Activated CD4-positive, CD25-positive, alpha-beta regulatory T cell treated with anti-CD3 and anti-CD28 coated beads, Interleukin-2, amount 50 U/mL, for 24 hours (primary cell): ENCODE measurements at places on chromosomes 1 and 21.
A peak's percentile ranks its signal among the peaks of the same experiment; 100 is the strongest.

DNA sequence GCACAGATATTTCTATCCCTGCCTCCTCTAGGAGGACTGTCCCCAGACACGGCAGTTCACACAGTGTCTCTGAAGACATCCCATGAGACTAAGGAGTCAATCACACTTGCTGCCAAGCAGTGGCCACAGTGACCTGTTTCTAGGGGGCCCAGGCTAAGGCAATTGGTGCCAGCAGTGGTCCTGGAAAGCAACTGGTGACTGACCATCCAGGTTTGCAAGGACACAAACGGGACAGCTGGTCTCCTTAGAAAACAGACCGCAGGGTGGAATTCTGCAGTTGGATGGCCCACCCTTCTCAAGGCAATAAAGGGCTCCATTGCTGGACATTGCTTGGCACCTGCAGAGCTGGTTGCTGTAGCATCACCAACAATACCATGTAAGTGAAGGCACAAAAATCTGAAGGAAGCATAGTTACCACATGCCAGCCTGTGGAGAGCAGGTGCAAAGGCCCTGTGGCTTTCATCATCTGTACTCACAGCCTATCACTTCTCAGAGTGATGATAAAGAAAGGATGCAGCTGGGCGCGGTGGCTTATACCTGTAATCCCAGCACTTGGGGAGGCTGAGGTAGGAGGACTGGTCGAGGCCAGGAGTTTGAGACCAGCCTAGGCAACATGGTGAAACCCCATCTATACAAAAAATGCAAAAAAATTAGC, 81.5 kb downstream of the STUM start:
- no peak for ATAC-seq

DNA sequence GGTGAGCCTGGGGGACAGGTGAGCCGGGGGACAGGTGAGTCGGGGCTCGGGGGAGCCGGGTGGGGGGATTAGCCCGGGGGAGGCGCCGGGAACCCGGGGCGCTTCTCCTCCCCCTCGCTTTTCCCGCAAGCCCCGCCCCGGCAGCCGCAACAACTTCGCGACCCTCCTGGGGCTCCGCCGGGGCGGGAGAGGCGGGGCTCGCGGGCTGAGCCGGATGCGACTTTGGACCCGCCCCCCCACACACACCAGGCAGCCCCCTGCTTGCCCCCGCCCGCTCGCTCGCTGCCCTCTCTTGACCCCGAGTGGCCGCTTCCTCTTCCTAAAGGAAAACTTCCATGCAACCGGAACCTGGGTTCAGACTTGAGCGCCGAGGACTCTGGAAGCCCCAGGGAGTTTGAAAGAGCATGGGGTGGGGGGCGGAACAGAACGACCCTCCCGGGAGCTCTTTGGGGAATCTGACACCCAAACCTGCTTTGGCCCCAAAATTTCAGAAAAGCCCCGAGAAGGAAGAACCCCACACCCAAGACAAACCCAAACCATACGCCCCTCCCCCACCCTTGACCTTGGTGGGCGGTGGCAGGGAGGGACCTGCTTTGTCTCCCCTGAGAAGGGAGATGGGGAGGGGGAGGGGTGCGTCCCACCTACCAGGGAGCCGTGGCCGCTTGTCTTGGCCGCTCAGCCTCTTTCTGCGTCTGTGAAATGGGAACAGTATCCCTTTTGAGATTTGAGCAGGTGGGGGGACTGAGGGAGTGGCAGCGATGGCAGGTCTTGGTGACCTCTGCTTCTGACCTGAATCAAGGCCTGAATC, 550 bp downstream of the ARHGEF16 start:
- no peak for ATAC-seq

- no peak for ATAC-seq
Measured at GRCh38 chr1:190679044-190679443, 201.4 kb upstream of the BRINP3 start.

- peak; percentile 83 for ATAC-seq
Measured at GRCh38 chr21:31117128-31117916, 79.0 kb upstream of the KRTAP19-8 start.

DNA sequence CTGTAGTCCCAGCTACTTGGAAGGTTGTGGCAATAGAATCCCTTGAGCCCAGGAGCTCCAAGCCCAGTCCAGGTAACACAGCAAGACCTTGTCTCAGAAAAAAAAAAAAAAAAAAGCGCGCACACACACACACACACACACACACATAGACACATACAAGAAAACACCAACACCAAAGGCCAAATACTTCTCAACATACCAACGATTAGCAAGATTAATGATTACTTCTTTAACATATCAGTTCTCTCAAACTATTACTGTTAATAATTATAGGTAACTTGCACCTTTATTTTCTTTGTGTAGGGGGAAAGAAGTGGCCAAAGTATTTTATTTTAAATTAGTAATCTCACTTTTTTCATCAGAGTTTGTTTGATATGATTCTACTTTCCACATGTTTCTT, 289.5 kb upstream of the ADGRL2 start:
- no peak for ATAC-seq

DNA sequence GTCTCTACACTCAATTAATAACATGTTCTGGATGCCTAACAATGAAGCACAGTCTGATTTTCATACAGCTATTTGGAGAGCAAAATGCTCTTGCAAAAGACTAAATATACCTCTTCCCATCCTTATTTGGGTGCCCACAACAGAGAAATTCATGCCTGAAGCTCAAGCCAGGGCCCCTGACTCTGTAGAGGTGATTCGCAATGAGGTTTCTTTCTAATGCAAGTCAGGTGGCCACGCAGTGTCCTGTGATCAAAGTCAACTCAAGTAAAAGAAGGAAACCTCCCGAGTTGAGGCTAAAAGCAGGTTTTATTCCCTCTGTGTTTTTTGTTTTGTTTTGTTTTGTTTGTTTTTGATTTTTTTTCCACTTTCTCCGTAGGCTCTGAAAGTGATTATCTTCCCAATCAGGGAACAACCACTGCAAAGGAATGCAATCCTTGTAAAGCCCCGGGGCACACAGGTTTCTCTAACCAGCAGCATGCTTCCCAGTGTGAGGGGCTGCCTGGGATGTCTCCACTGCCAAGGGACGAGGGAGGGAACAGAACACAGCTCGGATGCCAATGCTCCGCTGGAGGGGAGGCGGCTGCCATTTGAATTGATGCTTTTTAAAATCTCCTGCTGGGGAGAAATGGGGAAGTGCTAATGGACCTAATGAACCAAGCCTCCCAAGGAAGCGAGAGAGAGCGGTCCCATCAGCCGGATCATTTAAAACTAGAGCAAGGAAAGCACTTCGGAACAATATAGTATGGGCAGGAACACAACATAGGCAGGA, 73.8 kb upstream of the SSX2IP start:
- no peak for ATAC-seq

DNA sequence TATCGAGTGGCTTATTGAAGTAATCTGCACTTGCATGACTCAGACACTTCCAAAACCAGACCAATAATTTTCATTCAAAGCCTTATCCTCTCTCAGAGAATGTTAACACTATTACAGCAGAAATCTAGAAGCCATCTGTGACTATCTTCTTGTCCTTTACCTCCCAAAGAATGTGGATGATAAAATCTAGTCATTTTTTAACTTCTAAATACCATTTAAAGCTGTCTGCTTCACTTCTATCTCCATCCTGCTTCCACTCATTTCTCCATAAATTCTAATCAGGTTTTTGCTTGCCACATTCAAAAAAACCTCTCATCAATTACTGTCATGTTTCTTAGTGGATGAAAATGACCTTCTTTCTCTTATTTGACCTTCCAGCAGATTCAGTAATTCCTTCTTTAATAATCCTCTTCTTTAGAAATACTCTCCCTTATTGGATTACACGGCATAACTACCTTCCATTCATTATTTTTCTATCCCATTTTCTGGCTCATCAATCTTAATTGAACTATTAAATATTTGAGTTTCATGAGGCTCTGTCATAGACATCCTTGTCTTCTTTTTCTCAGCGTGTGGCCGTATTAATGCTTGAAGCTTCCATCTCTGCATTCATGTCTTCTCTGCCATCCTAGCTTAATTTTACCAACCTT, 1999.4 kb downstream of the MRPL39 start:
- no peak for ATAC-seq

- ATAC-seq, result no peak
Measured at GRCh38 chr1:88549536-88549935, 134.5 kb upstream of the PKN2 start.

GRCh38 chr21:31687108-31687507, 27.6 kb downstream of the SOD1 start:
- ATAC-seq, result no peak

- ATAC-seq, result no peak
Measured at GRCh38 chr1:232218955-232219865, 410.7 kb downstream of the SIPA1L2 start.

GRCh38 chr1:30936541-30937171, 28.1 kb upstream of the SDC3 start:
- ATAC-seq, result no peak

DNA sequence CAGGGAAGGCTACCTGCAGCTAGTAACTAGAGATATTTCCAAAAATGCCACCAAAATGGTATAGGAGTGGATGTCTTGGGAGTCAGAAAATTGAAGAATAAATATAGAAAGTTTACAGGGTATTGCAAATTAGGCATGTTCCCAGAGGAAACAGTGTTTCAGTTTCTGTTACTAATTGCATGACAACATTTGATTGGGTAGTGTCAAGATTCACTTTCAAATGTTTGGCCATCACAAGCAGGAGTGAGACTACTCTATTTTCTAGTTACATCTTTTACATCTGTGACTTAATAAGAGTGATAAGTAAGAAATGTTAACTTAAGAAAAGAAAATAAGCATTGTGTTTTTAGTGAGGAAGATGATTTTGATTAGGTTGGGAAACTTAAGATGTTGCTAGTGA, 30.2 kb downstream of the AMY1C start:
- ATAC-seq, result no peak

GRCh38 chr1:115437196-115437595, 99.1 kb upstream of the NGF start:
- no peak for ATAC-seq

GRCh38 chr1:100759188-100759587, 39.6 kb downstream of the VCAM1 start:
- ATAC-seq, result no peak

- ATAC-seq, result no peak
Measured at GRCh38 chr1:31300193-31300592, 3.4 kb downstream of the ZCCHC17 start.

- no peak for ATAC-seq
Measured at GRCh38 chr1:61149010-61149860, 66.9 kb downstream of the NFIA start.

GRCh38 chr1:67777440-67777839, 55.8 kb downstream of the GNG12 start:
- ATAC-seq, result no peak

GRCh38 chr1:173407846-173408245, 69.3 kb upstream of the PRDX6 start:
- ATAC-seq, result no peak

GRCh38 chr1:223211323-223211985, 68.4 kb upstream of the TLR5 start:
- no peak for ATAC-seq

DNA sequence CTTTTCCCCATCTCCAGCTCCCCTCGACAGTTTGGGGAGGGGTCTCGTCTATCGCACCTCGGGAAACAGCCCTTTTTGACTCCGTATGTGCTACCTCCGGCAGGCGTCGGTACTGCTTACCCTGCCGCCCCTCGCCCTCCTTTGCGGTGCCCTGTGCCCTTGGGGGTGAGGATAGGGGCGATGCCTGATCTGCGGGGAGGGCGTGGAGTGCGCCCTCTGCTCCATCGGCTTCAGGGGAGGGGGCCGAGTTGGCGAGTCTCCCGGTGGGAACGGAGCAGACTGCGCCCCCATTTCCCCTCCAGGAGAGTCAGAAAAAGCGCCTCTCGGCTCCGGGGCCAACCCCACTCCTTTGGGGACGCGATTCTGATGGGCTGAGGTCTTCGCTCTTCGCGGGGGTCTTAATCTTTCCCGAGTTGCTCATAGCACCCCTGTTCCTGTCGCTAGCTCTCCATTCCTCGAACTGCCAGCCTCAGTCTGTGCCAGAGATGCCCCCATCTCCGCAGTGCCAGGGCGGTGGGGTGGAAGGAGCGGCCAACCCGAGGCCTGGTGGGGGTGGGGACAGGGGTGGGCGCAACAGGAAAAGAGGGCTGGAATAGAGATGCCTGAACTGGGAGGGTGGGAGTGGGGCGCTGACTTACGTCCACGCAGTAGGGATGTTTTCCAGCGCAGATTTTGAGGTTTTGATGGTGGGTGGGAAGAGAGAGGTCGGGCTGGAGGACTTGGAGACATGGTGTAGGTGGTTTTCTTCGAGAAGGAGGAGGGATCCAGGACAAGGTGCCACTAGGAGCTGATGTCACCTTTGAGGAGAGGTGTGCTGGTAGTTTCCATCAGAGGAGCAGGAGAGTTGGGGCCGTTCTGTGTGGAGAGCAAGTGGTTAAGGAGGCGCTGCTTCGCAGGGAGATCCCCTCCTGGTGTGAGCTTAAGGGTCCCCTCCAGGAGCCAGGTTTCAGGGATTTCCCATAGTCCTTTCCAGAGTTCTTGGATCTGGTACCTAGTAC, 674 bp downstream of the PPFIA4 start:
- ATAC-seq, result peak; percentile 29

- peak; percentile 32 for ATAC-seq
Measured at GRCh38 chr21:37338671-37339551, 27.7 kb upstream of the DYRK1A start.

- ATAC-seq, result no peak
Measured at GRCh38 chr1:160978510-160978927, 23.9 kb upstream of the ITLN2 start.

DNA sequence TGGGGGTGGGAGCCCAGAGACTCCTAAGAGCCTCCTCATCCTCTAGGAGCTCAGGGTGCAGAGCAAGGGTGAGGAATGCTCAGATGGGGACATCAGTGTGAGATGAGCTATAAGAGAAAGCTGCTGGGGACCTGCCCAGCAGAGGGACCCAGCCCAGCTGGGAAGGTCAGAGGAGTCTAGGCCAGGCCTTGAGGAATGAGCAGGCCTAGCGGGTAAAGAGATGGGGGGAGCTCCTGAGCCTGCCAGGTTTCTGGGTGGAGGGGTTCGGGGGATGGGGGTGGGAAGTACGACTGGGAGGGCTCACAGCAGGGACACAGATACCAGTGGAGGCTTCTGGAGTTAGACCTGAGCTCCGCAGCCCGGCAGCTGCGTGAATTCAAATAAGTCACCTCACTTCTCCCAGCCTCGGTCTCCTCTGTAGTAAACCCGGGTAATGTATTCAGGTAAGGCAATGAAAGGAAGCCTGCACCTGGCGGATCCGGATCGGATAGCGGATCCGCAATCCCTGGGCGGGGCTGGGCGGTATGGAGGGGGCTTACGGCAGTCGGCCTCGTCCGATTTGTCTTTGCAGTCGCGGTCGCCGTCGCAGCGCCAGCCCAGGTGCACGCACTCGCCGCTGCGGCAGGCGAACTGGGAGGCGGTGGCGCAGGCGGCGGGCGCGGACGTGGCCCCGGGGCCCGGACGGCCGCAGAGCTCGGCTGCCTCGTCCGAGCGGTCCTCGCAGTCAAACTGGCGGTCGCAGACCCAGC, 38.0 kb upstream of the MAGOH start:
- ATAC-seq, result no peak

DNA sequence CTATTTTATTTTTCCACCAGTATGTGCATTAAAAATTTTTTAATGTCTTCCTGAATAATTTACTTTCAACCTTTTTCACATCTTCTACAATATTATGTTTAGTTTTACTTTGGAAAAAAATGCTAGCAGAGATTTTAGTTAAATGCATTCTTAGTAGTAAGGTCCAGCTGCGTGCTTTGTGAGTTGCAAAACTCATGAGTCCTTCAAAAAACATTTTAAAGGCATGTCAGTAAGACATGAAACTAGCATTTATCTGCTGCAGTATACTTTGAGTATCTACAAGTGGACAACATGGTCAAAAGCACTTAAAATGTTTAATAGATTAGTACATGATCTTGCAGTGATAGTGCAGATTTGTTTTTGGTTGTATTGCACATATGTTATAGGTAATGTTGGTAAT, 139.0 kb downstream of the HS2ST1 start:
- ATAC-seq, result no peak

- ATAC-seq, result no peak
Measured at GRCh38 chr1:206722751-206723461, 38.2 kb downstream of the MAPKAPK2 start.
